ENCODE measurements at places on chromosomes 4 and X.

DNA sequence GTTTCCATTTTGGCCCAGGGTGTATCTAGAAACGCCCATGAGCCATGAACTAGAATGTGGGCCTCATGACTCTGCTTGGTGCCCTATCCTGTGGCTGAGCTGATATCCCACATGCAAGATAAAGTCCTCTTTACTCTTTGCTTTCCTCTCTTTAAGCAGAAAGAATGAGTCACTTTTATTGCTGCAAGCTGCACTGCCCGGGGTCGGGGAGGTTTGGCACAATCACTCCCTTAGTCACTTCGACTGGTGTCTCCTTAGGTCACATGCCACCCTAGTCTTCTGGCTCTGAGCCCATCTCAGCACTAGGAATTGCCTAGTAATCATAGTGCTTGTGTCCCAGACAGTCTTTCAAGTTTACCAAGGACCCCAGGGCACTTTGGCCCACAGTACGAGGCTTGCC lies 75.1 kb upstream of the CXorf66 start:
- DNase-seq: no peak

- peak; percentile 15 for DNase-seq
These were observed 130.1 kb upstream of the TECRL start for GRCh38 chr4:64539234-64539849.

DNA sequence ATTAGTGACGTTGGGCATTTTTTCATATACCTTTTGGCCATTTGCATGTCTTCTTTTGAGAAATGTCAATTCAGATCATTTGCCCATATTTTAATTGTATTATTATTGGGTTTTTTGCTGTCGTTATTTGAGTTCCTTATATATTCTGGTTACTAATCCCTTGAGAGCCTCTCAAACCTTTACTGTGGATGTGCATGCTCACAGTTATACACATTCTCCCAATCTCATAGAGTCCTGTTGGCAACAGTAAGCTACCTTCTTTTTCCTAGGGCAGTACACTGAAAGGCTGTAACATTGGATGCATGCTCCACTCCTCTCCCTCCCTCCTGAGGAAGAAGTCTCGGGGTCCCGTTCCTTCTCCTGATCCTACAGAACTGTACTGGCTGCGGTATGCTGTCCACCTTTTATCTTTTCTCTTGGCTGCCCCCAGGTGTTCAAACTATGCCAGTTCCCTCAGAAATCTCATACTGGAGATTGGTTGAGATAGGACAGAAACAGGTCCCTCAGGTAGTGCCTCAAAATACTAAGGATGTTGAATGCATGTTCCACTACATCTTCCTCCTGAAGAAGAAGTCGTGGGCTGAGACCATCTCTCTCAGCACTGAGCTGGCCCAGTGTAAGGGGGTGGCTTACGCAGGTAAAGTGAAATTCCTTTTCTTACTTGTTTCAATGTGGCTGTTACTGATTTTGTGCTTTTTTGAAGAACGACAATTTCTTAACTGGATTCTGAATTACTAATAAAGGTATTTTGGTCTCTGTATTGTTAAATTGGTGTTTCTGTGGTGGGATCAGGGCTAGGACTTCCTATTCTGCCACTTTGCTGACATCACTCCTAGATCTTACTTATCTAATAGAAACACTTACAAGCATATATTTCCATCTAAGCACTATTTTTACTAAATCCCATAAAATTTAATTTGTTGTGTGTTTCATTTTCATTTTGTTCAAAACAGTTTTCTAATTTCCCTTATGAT lies 145.4 kb upstream of the HUWE1 start:
- no peak for DNase-seq

DNA sequence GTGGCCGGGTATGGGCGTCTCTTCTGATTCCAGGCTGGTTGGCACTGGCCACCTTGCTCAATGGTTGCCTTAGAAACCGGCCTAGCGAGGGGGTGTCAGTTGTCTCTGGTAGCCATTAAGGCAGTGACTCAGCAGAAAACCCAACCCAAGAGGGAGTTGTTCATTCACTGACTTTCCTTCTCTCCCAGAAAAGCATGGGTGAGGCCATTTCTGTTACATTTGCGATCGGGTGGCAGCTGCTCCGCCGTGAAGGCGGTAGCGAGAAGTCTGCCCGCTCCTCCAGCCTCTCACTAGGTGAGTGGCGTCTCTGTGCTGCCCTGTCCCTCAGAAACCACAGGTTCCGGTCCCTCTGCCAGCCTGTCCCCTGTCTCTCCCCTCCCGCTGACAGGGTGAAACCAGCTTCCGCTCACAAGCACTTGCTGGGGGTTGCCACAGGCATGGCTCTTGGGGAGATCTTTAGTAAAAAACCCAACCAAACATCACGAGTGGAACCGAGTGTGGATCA lies 17.4 kb downstream of the IRAK1 start:
- peak; percentile 51 for DNase-seq

GRCh38 chr4:123667496-123667895 lies 270.9 kb downstream of the SPRY1 start:
- no peak for DNase-seq

DNA sequence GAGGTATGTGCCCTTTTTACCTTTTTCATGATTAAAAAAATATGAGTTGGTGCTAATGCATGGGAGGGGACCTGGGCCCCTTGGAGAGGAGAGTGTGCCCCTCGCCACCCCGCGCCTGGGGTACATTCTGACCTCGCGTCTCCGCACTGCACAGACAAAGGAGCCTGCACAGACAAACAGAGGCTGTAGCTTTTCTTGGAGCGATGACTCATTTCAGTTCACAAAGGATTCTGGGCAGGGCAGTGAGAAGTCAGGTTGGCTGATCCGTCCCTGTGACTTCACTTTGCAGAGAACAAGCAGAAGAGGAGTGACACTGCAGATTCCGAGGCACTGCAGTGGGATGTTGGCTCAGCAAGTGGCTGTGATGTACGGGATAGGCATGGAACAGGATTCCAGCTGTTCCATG lies 82.9 kb downstream of the STOX2 start:
- DNase-seq: peak; percentile 26

GRCh38 chr4:86386817-86387415 lies 27.1 kb upstream of the MAPK10 start:
- no peak for DNase-seq

DNA sequence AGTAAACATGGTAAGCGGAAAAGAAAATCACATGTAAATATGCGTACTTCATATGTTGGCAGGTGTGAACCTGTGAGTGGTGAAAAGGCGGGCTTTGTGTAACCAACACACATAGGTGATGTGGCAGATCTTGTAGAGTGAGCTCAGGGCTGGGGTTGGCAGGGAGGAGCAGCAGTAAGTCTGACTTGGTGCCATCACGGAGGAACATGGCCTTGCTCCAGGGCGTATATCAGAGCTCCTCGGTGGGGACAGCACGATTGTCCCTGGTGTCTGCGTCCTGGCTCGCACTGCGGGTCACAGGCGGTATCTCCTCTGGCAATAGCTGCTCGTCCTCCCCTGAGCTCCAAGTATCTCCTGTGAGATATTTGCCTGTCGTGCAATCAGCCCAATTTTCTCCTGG lies 733.6 kb downstream of the TRIML1 start:
- DNase-seq: no peak

DNA sequence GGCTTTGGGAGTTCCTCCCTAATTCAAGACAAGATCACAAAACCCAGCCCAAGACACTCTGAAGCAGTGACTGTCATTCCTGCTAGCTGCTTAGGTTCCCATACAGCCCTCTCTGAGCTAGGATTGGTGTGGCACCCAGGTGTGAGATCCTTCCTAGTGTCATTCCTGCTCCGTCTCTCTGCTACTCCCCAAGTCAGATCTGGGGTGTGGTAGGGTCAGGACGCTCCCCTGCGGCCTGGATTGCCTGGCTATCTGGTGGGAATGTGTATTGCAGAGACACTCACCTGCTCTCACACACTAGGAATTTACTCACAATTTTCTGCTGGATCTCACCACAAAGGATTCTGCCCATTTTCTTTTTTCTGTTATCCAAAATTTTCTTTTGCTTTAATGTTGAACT lies 560.8 kb upstream of the ATOH1 start:
- DNase-seq: no peak

DNA sequence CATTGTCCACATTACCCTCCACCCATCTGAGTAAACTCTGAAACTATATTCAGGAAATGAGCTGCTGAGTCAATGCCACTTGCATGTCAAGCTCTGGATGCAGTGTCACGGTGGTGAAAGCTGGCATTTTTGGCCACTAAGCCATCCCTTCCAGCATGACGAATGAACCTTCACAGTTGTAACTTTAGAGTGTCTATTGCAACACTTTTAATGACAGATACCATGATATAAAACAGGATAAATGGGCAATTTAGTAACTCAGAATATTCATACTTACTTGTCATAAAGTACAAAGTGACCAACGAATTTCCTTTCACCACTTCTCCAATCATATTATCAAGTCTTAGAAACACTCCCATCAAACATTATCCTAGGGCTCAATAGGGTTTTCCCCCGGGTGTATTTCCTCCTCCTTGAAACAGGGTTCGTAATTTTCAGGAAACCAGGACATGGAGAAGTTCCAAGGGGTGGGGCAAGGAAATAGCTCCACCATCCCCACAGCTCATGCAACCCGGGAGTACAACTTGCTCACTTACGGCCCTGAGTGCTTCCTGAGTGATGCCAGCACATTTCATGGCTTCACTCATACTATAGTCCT lies 73.1 kb downstream of the MTHFD2L start:
- DNase-seq: no peak

GRCh38 chr4:141658309-141658708 lies 21.9 kb downstream of the IL15 start:
- DNase-seq: no peak

All from NCI-H774 (cell line).